ENCODE measurements at places on chromosomes 4 and X. TPM values are rescaled to one million over a fixed set of nuclear protein-coding genes. Genes with fewer than 3 reads are reported as not detected.

The CNKSR2 gene
- total RNA-seq: 2.5 TPM

The PRDM5 gene
- total RNA-seq: 2.7 TPM

The ASB12 gene
- not detected for total RNA-seq

The PTTG2 gene
- not detected for total RNA-seq

The CNGA1 gene
- total RNA-seq: not detected

The SPACA5 gene
- not detected for total RNA-seq

The PABPC1L2A gene
- total RNA-seq: not detected

The ZNF141 gene
- 2.0 TPM for total RNA-seq

The GAGE2A gene
- total RNA-seq: not detected

The PPP1R2C gene
- total RNA-seq: not detected

The CRMP1 gene
- 4.0 TPM for total RNA-seq

The PRDM8 gene
- total RNA-seq: 0.21 TPM

The NAP1L3 gene
- total RNA-seq: 0.35 TPM

The TMEM255A gene
- 0.33 TPM for total RNA-seq

The HMGN5 gene
- total RNA-seq: 2.3 TPM

The EMCN gene
- not detected for total RNA-seq

The F8A2 gene
- not detected for total RNA-seq

The TEX11 gene
- total RNA-seq: not detected

The ARHGAP6 gene
- total RNA-seq: not detected

The CBLL2 gene
- not detected for total RNA-seq

The PDZD4 gene
- 2.9 TPM for total RNA-seq

The RAB41 gene
- total RNA-seq: not detected

The CCNA2 gene
- 45.4 TPM for total RNA-seq

The DKK2 gene
- not detected for total RNA-seq

The ERVMER34-1 gene
- total RNA-seq: 0.32 TPM

The IL2RG gene
- total RNA-seq: not detected

The NLGN3 gene
- 0.97 TPM for total RNA-seq

The AP1S2 gene
- 15.4 TPM for total RNA-seq

The VCX gene
- not detected for total RNA-seq

The RNF175 gene
- not detected for total RNA-seq

The NIPAL1 gene
- 0.70 TPM for total RNA-seq

The PI4K2B gene
- total RNA-seq: 6.4 TPM

The RNF212 gene
- total RNA-seq: 2.8 TPM

The PAGE1 gene
- total RNA-seq: 0.29 TPM

The IL15 gene
- total RNA-seq: 15.4 TPM
